ENCODE measurements at places on chromosomes 12 and 14.

DNA sequence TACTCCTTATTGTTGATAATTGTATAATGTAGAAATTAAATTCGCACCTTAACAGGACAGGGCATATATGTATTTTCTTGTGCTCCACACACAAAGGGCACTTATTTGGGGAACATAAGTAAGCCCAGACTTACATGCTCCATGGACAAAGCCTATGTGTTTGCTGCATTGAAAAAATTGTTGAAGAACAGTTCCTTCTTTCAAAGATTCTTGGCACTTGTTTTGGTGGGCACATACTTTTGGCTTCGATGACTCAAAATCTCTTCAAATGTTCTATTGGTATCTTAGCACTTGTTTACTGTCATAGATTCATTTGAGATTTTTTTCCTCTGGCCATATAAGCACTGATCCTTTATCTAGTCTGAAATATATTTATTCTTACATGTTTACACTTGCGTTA lies 1.4 kb upstream of the MAP4K5 start:
- DNase-seq: no peak

GRCh38 chr14:55025948-55026347 lies 951 bp downstream of the WDHD1 start:
- no peak for DNase-seq

- no peak for DNase-seq
These were observed at the start of gene HAL for GRCh38 chr12:95996034-95996658. TSS of gene HAL (minus strand) at chr12:95996344. CDS start at chr12:95995910, 434 bp downstream.

- no peak for DNase-seq
These were observed 10.7 kb downstream of the ABCD4 start for GRCh38 chr14:74292061-74292460.

DNA sequence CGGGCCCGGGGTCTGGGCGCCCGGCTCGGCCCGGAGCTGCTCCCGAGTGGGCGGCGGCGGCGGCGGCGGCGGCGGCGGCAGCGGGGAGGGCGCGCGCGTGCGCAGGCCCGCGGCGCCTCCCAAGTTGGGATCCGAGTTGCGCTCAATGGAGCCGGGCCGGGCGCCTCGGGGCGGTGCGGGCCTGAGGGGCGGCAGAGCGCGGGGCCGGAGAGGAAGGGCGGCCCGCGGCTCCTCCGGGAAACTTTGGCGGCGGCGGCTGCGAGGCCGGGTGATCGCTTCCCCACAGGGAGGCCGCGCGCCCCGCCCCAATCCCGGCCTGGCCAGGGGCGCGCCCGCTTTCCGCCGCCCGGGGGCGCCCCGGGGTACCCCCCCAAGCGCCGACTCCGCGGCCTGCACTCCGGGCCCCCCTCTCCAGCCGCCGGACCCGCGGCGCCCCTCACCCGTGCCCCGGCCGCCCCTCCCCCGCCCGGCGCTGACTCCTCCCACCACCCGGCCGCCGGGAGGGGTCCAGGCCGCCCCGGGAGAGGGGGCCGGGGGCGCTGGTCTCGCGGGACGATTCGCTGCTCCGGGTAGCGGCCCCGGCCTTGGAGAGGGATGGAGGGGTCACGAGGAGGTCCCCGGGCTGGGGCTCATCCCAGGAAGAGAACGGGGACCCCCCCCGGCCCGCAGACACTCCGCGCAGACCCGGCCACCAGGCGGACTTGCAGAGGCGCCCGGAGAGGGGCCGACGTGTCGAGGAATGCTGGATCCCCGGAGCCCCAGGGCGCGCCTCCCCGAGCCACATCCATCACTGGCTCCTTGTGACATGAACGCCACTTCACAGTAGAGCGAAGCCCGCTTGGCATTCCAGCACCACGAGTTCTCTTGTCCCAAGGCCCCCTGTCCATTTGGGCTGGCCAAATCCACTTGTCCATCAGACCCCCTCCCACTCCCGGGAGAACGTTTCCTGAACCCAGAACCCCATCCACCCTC lies at the start of gene RILPL1:
RILPL1 (minus strand) TSS at position 48 of the 972 bp plus-strand sequence. CDS start 237 bp downstream, outside the sequence.
- peak; percentile 22 for DNase-seq

GRCh38 chr12:63955831-63956666 lies 111.5 kb downstream of the SRGAP1 start:
- no peak for DNase-seq

DNA sequence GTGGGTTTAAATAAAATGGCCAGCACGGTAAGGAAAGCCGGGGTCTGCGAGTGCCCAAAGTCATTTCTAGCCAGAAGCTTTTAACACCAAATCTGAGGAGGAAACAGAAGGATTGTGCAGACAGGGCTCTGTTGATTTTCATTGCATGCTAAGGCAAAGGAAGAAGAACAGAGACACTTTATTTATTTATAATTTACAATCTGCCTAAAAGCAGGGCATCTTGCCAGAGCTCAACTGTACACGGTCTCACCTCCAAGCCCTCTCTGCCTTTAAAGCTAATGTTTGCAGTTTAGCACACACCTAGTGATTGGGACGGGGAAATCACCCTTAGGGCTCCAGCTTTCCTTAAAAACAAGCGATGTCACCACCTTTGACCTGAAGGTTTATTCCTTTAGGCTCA lies 4.0 kb downstream of the KCNA5 start:
- no peak for DNase-seq

GRCh38 chr14:64763801-64764621 lies 59.8 kb downstream of the PLEKHG3 start:
- DNase-seq: no peak

DNA sequence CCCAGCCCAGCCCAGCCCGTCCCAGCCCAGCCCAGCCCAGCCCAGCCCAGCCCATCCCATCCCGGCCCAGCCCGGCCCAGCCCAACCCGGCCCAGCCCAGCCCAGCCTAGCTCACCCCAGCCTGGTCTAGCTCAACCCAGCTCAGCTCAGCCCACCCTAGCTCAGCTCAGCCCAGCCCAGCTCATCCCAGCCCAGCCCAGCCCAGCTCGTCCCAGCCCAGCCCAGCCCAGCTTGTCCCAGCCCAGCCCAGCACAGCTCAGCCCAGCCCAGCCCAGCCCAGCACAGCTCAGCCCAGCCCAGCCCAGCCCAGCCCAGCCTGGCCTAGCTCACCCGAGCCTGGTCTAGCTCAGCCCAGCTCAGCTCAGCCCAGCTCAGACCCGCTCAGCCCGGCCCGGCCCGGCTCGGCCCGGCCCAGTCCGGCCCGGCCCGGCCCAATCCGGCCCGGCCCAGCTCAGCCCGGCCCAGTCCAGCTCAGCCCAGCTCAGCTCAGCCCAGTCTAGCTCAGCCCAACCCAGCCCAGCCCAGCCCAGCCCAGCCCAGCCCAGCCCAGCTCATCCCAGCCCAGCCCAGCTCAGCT lies 184.7 kb downstream of the TMEM121 start:
- DNase-seq: no peak

All from activated T-helper 2 cell treated with anti-CD3 and anti-CD28 coated beads, Interferon-gamma antibody, Interleukin-2, Interleukin-4, amounts not matched to agents 10 μg/mL and 5 μg/mL and 100 μg/mL, durations not matched to agents 14 hours and 24 hours and 36 hours (primary cell).